ENCODE measurements at places on chromosomes 11 and 22. TPM values are rescaled to one million over a fixed set of nuclear protein-coding genes. Genes with fewer than 3 reads are reported as not detected.
A peak's percentile ranks its signal among the peaks of the same experiment; 100 is the strongest.

DNA sequence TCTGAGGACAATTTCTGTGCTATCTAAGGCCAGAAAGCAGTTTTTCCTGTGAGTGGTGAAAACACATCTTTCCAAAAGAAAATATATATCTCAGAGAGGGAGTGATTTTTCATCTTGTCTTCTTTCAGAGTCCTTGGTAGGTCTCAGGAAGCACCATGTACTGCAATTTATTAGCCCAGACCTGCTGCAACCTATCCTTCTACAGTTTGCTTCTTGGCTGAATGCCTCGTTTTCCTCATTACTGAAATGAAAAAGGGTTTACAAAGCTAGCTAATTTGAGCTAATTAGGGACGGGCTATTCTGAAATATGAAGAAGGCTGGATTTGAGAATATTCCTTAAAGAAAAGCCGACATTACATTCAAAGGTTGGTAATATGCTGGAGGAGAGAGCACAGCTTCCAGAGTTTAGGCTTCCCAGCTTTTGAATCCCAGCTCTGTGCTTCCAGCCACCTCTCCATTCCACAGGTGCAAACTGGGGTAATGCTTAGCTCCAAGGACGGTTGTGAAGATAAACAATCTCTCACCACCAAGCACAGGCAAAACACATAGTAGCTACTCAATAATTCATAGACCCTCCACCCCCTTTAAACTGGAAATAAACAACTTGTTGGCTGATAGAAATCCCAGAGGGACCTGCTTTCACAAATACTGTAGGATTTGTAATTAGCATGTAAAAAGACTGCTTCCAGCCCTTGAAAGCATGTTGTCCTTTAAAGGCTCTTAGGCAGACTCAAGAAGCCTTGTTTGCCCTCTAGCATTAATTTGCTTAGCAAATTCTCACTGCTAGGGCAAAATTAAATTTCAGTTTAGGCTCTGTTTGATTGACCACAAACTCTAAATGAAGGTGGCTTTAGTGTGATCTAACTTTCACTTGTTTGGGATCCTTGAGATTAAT is 24.5 kb upstream of the SESN3 start:
- DNase-seq, result peak; percentile 43

DNA sequence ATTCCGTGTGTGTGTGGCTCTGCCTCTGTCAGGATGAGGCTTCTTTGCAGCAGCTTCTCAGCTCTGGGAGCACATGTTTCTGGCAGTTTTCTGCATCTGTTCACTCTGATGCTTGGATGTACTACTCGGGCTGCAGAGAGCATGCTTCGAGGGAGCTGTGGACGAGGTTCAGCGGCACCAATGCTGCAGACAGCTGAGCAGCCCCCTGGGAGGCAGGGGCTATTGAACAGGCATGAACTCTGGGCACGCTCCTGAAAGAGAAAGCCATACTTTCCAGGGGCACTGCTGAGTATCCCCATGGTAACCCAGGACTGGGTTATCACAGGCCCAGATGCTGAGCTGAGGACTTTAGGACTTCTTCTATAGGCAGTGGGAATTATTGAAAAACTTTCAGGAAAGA is 33.8 kb downstream of the ADAMTS8 start:
- no peak for DNase-seq

DNA sequence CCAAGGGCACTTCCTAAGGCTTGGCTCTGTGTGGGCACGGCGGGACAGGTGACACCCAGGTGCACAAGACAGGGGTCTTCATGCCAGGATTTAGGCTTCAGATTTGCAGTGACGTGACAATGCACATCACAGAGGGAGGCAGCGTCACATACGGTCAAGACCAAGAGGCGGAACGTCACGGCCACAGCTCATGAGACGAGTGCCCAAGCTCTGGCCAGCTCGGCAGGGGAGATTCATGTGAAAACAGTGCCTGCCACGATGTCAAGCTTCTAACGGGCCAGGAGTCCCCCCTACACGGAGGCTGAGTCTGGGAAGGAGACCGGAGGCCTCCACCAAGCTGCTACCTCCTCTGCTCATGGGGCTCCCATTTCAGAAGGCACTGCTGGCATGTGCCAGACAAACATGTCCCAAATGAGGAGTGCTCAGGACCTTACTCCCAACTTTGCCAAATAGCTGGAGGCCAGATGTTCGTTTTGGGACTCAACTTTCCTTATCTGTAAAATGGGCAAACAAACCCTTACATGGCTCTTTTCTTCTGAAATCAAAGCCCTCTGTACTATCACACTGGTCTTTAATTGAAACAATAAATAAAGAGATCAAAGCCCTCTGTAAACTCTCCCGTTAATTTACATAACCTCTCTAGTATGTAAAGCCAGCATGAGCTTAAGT is 16.6 kb downstream of the VPS37C start:
- DNase-seq, result peak; percentile 5

DNA sequence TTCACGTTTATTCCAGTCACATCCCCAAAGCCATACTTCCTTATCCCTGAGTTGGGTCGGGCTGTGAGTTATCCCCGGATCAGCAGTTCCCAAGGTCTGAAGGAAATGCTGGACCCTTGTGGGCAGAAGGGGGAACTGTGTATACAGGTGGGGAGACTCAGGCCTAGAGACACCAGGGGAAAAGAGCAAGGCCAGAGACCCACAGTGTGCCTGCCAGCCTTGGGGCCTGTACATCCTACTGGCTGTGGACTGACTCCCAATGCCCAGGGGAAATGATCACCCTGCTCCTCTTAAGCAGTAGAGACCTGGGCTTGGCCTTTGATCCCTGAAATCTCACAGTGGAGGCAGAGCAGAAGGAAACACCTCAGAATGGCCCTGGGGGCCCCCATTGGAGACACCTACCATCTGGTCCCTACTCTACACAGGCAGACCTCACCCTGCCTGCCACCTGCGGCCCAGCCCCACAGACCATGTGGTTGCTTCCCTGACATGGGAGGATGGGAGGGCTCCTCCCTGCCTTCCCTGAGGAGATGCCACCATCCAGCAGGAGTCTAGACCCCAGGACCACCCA is 1.3 kb downstream of the SELENOM start:
- DNase-seq, result peak; percentile 18

- DNase-seq, result peak; percentile 49
These were observed 33.9 kb downstream of the ANO1 start for GRCh38 chr11:70112017-70112434.

DNA sequence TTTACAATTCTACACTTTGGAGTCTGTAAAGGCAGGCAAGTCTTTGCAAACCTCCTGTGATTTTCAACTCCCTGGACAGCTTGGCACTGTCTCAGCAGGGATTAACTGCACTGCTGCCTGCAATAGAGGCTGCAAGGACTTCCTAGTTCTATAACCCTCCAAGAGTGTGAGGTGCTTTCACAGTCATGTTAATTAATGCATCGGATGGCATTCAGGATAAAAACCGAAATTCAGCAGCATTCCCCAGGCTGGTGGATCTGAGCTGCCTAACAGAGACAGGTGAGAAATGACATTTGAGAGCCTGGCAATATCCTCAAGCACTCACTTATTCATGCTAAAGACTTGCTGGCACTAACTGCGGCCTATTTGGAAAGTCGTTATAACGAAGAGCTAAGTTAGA is 85.0 kb downstream of the LARGE1 start:
- no peak for DNase-seq

GRCh38 chr11:35932681-35933319 is 11.1 kb upstream of the LDLRAD3 start:
- DNase-seq, result no peak

GRCh38 chr11:28117712-28118111 is 9.5 kb downstream of the METTL15 start:
- no peak for DNase-seq

DNA sequence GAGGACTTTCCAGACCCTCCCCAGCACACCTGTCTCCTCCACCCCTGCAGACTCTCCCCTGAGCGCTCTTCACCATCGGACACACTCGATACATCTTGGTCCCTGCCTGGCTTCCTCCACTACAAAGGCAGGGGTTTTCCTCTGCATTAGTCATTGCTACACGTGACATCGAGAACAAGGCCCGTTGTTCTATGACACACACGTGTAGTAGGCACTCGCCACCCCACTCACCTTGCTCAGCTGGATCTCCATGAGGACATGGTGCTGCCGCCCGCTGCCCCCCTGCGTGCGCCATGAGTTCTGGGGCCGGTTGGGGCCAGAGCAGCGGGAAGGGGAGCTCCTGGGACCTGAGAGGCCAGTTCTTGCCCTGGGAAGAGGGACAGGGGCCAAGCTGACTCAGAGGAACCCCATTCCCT is 16.7 kb downstream of the ATG2A start:
- no peak for DNase-seq

DNA sequence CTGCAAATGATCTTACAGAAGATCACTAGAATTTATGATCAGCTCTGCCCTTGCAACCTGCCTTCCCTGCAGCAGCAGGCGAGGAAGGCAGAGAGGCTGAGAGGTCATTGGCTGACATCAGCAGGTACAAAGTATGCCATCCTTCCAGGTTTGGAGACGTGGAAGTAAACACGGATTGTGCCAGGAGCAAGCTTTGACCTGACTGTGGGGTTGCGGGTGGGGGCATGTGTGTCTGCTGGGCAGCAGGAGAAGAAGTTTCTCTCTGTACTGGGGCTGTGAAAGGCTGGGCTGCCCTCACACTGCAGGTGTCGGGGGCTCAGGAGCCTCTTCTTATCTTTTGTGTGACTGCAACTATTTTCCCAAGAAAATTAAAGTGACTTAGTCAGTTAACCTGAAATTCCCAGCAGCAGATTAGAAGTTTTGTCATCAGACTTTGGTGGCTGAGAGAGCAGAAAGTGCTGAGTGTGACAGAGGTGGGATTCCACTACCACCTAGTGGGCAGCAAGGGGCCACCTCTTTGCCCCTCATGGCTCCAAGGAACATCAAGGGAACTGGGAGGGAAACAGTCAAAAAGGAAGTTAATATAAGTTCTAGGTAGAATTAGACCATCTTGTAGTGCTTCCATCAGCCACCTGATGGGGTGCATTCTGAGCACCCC is 565.9 kb downstream of the ETS1 start:
- no peak for DNase-seq

GRCh38 chr11:76935042-76935441 is 74.3 kb downstream of the ACER3 start:
- no peak for DNase-seq

DNA sequence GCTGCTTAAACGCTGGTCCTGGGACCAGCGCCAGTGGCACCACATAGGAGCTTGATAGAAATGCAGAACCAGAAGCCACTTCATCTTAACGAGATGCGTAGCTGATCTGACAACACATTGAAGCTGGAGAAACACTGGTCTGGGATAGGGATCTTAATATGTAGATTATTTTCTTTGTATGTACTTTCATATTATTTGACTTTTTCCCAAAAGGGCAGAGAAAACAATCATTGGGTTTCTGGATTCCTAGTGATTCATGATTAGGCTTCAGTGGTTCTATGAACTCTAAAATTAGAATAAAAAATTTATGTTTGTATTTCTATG is 12.3 kb downstream of the MPEG1 start:
- no peak for DNase-seq

GRCh38 chr11:13260963-13261588 is 16.5 kb upstream of the BMAL1 start:
- peak; percentile 22 for DNase-seq

DNA sequence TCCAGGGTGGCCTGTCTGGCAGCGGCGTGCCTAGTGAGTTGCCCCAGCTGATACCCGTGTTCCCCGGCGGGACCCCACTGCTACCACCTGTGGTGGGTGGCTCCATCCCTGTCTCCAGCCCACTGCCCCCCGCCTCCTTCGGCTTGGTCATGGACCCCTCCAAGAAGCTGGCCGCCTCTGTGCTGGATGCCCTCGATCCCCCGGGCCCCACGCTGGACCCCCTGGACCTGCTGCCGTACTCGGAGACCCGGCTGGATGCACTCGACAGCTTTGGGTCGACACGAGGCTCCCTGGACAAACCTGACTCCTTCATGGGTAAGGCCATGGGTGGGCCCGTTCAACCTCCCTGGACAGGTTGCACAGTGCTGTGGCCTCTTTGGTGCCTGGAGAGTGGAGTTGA is 38.5 kb downstream of the ZC3H7B start:
- no peak for DNase-seq

DNA sequence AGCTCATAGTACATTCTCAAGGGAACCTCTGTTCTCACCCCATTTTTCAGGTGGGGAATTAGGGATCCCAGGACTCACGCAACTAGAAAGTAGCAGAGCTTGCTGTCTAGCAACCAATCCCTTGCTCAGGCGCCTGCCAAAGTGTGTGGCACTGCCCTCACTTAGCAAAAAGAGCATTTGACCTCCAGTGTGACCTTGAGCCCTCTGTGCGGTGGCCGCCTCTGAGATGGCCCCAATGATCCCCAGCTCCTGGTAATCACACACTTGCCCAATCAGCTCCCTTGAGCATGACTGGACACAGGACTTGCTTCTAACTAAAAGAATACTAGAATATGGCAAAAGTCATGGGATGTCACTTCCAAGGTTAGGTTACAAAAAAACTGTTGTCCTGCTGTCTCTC is 2.6 kb upstream of the LGALS2 start:
- no peak for DNase-seq

DNA sequence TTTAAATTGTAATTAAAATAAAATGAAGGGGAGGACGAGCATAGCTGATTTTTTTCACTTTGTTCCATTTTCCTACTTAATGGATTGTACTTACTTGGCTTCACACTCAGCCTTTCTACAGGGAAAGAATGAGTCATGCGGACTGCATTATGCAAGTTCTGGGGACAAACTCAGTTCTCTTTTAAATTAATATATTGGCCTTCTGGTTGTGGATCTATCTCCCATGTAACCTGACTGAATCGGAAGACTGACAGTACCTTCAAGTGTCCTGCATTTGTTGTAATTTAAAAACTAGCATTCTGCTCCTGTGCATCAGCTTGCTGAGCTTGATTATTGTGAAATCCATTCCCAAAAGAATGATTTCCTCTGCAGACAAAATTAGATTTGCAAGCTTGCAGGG is 12.2 kb downstream of the OR8D1 start:
- no peak for DNase-seq

GRCh38 chr11:100939571-100939970 is 190.0 kb downstream of the PGR start:
- peak; percentile 46 for DNase-seq

DNA sequence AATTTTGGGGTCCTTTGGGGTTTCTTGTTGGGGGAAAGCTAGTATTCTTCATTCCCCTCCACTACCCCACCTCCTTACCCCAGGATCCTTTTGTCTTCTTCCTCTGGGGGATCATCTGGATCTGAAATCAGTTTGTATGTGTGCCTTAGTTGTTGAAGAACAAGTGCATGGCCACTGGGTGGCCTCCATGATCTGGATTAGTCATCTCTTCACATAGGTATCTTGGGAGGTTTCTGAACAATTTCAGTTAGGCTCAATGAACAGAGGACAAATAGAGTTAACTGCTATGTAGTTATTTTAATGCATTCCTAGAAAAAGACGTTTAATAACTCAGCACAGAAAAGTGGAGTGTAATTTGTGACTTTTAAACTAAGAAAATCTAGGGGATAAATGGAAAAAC is 7.1 kb upstream of the VWA5A start:
- DNase-seq, result peak; percentile 8

The PRPF19 gene
- total RNA-seq, result 49.0 TPM

The APOL4 gene
- 9.8 TPM for total RNA-seq

The BRD1 gene
- total RNA-seq, result 51.5 TPM

The OR6A2 gene
- 0.23 TPM for total RNA-seq

The PGA5 gene
- total RNA-seq, result 0.55 TPM

The ADM2 gene
- 0.74 TPM for total RNA-seq

The EMSY gene
- 59.3 TPM for total RNA-seq

The ACP2 gene
- 74.7 TPM for total RNA-seq

The CECR2 gene
- total RNA-seq, result 12.5 TPM

All from lung (tissue), 17 donors.